Caco-2 (cell line): ENCODE measurements at places on chromosomes 3 and 15. TPM values are rescaled to one million over a fixed set of nuclear protein-coding genes. Genes with fewer than 3 reads are reported as not detected.
A peak's percentile ranks its signal among the peaks of the same experiment; 100 is the strongest.

DNA sequence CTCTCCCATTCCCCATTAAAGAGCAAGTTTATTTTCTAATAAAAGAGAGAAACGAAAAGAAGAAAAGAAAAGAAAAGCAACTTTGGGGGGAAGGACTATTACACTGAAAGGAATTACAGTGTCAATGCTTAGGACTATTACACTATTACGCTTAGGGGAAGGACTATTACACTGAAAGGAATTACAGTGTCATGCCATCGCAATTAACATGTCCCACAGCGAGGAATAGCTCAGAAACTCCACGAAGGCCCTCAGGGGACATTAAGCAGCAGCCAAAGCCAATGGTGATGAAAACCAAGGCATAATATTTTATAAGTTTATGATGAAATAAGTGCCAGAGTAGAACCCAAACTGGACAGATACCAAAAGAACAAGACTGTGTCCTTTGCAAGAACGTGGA lies 22.1 kb upstream of the DET1 start:
- H3K27ac ChIP-seq: no peak overlapping the region
- H3K36me3 ChIP-seq: no peaks in the 10 kb centered on the region
- H3K4me3 ChIP-seq: no peak overlapping the region
- no peaks in the 10 kb centered on the region for H3K27me3 ChIP-seq

- no peaks in the 10 kb centered on the region; the same call in 1 of the 2 replicates for H3K4me1 ChIP-seq
- H3K4me3 ChIP-seq: no peak overlapping the region
- H3K36me3 ChIP-seq: no peaks in the 10 kb centered on the region
- H3K27me3 ChIP-seq: no peaks in the 10 kb centered on the region
- H3K27ac ChIP-seq: no peak overlapping the region
Observed at GRCh38 chr3:37726525-37727290, 135.0 kb upstream of the CTDSPL start.

DNA sequence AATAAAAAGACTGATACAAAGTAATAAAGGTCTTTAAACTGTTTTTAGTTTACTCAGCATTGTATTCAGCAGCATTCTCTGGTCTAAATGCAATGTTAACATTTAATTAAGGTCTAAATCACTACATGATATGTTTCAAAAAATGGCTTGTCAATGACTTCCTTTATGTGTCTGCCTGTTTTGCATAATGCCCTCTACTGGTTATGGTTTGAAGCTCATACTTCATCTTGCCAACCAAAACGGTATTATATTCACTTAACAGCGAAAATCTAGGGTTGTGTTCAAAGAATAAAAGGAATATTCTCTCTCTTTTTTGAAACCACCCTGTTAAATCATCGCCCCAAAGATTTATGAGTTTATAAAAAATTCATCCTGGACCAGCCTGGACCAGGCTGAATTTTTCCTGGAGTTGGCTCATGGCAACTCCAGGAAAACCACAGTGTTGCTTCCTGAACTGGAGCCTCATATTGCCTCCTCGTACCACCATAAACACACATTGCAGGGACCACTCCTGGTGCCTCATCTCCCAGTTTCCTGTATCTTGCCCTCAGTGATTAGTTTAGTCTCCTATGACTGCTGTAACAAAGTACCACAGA lies 6.7 kb upstream of the NCEH1 start:
- H3K4me1 ChIP-seq: no peaks in the 10 kb centered on the region
- no peak overlapping the region for H3K4me3 ChIP-seq
- no peaks in the 10 kb centered on the region for H3K36me3 ChIP-seq
- DNase-seq: no peak

DNA sequence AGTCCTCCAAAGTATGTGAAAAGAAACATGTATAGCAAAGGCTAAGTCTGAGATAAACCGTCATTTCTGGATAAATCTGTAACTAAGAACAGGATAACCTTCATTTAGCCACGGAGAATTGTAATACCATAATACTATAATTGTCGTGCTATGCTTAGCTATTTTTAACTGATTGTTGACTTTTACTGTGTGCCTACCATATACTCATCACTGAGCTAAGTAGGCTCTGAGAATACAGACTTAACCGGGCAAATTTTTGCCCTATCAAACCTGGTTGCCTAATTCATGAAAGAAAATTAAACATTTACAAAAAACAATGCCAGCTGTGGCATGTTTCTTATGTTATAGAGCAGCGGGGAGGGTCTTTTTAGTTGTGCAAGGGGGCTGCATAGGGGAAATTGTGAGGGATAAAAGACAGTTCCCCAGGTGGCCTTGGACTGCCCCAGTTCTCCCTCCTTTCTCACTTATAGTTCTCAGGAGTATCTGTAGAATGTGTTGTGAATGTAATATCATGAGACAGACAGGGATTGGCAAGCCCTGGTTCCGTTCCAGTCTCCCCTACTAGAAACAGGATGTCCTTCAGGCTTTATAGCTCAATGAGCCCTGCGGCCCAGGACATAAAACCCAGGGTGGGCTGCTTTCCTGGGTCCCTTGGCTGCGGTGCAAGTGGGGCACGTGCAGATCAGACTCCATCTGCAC lies 318.5 kb downstream of the GBE1 start:
- no peaks in the 10 kb centered on the region for H3K4me1 ChIP-seq
- H3K27ac ChIP-seq: no peak overlapping the region
- no peak for DNase-seq
- H3K36me3 ChIP-seq: no peaks in the 10 kb centered on the region

DNA sequence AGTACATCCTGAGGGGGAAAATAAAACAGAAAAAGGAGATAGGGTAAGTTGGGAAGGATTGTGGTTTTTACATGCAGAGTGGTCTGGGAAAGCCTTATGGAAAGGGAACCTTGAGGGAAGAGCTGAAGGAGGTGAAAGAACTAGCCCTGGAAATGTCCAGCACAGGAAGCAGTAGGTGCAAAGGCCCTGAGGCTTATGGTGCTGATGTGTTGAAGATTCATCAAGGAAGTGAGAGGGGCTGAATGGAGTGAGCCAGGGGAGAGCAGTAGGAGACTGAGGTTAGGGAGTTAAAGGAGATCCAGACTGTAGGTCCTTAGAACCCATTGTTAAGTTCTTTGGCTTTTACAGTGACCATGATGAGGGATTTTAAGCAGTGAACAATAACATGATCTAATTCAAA lies 33.0 kb downstream of the ATP1B3 start:
- H3K4me1 ChIP-seq: no peaks in the 10 kb centered on the region
- H3K27ac ChIP-seq: peak overlapping the region; percentile 20
- H3K27me3 ChIP-seq: no peaks in the 10 kb centered on the region
- no peak for DNase-seq
- no peak overlapping the region for H3K4me3 ChIP-seq

- peak within 1 kb of the TSS; percentile 79 for H3K4me3 ChIP-seq
- peaks cover 19% of the 10 kb centered on the region for H3K4me1 ChIP-seq
- H3K27ac ChIP-seq: peak within 1 kb of the TSS; percentile 73
- DNase-seq: no peak
- no peaks in the 10 kb centered on the region; the same call in 1 of the 2 replicates for H3K36me3 ChIP-seq
- no peaks in the 10 kb centered on the region for H3K27me3 ChIP-seq
Observed at GRCh38 chr3:42653560-42654330, at the start of gene ZBTB47. ZBTB47 (plus strand) TSS chr3:42653697; CDS start chr3:42658356, 4,659 bp downstream.

DNA sequence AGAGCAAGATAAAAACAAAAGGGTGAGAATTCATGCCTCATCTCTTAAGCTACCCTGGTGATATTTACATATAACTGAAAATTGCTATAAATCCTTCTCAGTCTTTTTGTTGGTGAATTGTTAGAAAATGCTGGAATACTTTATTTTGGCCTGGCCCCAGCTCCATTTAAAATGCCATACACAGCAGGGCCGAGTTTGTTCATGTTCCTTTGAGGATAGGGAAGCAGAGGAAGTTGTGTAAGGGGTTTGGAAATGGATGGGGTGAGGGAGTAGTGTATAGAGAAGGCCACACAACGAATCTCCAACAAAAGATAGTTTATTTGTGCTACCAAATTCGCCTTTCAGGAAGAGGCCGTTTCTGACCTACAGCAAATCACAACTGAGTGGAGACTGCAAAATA lies 78.6 kb upstream of the ADAMTS9 start:
- no peaks in the 10 kb centered on the region for H3K4me1 ChIP-seq
- H3K27ac ChIP-seq: no peak overlapping the region
- DNase-seq: no peak
- H3K4me3 ChIP-seq: no peak overlapping the region
- no peaks in the 10 kb centered on the region for H3K27me3 ChIP-seq
- H3K36me3 ChIP-seq: no peaks in the 10 kb centered on the region

GRCh38 chr3:48301800-48302166 lies 31.7 kb downstream of the SPINK8 start:
- no peaks in the 10 kb centered on the region for H3K27me3 ChIP-seq
- H3K4me3 ChIP-seq: peak overlapping the region; percentile 83
- peaks cover 13% of the 10 kb centered on the region for H3K4me1 ChIP-seq
- peak overlapping the region; percentile 99 for H3K27ac ChIP-seq

DNA sequence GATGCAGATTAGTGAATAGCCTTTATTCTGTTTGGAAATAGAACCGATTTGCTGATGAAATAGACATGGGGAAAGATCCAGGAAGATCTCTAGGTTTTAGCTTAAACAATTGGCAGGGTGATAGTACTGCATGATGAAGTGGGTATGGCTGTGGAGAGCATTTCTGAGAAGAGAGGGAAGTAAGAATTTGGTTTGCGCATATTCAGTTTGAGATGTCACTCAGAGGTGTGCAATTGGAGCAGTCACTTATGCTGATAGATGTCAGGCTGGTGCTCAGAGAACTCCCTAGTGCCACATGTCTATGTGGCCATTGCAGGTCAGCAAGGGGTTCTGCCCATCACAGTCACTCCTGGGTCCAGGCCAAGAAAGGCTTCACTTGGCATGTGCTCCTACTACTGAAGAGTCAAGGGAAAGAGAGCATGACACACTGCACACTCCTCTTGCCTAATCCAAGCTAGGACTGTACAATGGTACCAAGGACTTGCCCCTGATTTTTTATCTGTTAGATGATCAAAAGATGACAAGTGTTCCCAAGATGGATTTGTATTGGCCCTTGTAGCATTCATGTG lies 57.2 kb upstream of the ST8SIA2 start:
- DNase-seq: no peak
- no peak overlapping the region for H3K4me3 ChIP-seq
- no peaks in the 10 kb centered on the region for H3K4me1 ChIP-seq

- no peaks in the 10 kb centered on the region for H3K4me1 ChIP-seq
- DNase-seq: no peak
- H3K4me3 ChIP-seq: no peak overlapping the region
- H3K36me3 ChIP-seq: no peaks in the 10 kb centered on the region
Observed at GRCh38 chr3:27661797-27662196, 60.3 kb downstream of the EOMES start.

- no peak overlapping the region for H3K27ac ChIP-seq
- H3K36me3 ChIP-seq: peaks cover 9% of the 10 kb centered on the region
- peaks cover 17% of the 10 kb centered on the region for H3K4me1 ChIP-seq
- no peak overlapping the region for H3K4me3 ChIP-seq
- no peaks in the 10 kb centered on the region for H3K27me3 ChIP-seq
Observed at GRCh38 chr3:9911863-9912262, 5.0 kb upstream of the IL17RC start.

GRCh38 chr15:78195735-78196201 lies 38.6 kb downstream of the ACSBG1 start:
- H3K4me3 ChIP-seq: no peak overlapping the region
- H3K36me3 ChIP-seq: no peaks in the 10 kb centered on the region
- peak; percentile 62 for DNase-seq
- no peaks in the 10 kb centered on the region for H3K4me1 ChIP-seq
- H3K27me3 ChIP-seq: no peaks in the 10 kb centered on the region
- H3K27ac ChIP-seq: no peak overlapping the region

- no peak overlapping the region for H3K4me3 ChIP-seq
- DNase-seq: peak; percentile 42
- H3K27me3 ChIP-seq: no peaks in the 10 kb centered on the region
- peak overlapping the region; percentile 86 for H3K27ac ChIP-seq
Observed at GRCh38 chr3:69288161-69288895, 97.6 kb downstream of the FRMD4B start.

DNA sequence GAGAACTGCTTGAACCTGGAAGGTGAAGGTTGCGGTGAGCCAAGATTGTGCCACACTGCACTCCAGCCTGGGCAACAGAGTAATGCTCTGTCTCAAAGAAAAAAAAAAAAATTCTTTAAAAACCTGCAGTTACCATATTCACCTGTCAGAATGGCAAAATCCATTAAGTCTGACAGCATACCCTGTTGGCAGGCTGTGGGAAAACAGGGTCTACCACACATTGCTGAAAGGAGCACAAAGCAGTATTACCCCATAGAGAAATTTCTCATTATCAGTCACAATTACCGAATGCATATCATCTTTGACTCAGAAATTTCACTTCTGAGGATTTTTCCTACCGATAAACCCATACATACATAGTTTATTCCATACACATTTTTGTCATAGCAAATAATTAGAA lies 264.1 kb upstream of the SLCO3A1 start:
- H3K27ac ChIP-seq: no peak overlapping the region
- no peaks in the 10 kb centered on the region for H3K36me3 ChIP-seq
- H3K27me3 ChIP-seq: no peaks in the 10 kb centered on the region
- H3K4me3 ChIP-seq: no peak overlapping the region
- H3K4me1 ChIP-seq: no peaks in the 10 kb centered on the region
- DNase-seq: no peak

GRCh38 chr3:55903680-55904079 lies 416.6 kb upstream of the WNT5A start:
- H3K4me1 ChIP-seq: no peaks in the 10 kb centered on the region
- H3K4me3 ChIP-seq: no peak overlapping the region
- H3K27me3 ChIP-seq: no peaks in the 10 kb centered on the region
- DNase-seq: no peak
- H3K27ac ChIP-seq: no peak overlapping the region

- H3K27ac ChIP-seq: no peak overlapping the region
- DNase-seq: peak; percentile 32
- H3K4me3 ChIP-seq: no peak overlapping the region
- H3K4me1 ChIP-seq: peaks cover 28% of the 10 kb centered on the region
- H3K27me3 ChIP-seq: no peaks in the 10 kb centered on the region
- no peaks in the 10 kb centered on the region for H3K36me3 ChIP-seq
Observed at GRCh38 chr15:78951841-78952238, 7.0 kb upstream of the CTSH start.

GRCh38 chr3:8629151-8630021 lies 15.2 kb downstream of the SSUH2 start:
- no peaks in the 10 kb centered on the region for H3K36me3 ChIP-seq
- no peaks in the 10 kb centered on the region for H3K27me3 ChIP-seq
- no peak overlapping the region for H3K27ac ChIP-seq
- H3K4me3 ChIP-seq: no peak overlapping the region

GRCh38 chr3:29591579-29591978 lies 310.7 kb downstream of the RBMS3 start:
- no peak for DNase-seq
- H3K27me3 ChIP-seq: no peaks in the 10 kb centered on the region
- no peak overlapping the region for H3K4me3 ChIP-seq
- no peaks in the 10 kb centered on the region for H3K36me3 ChIP-seq

- DNase-seq: no peak
- H3K4me3 ChIP-seq: no peak overlapping the region
- no peak overlapping the region for H3K27ac ChIP-seq
Observed at GRCh38 chr15:87345961-87346360, 910.6 kb downstream of the NTRK3 start.

GRCh38 chr15:77702211-77702957 lies 69.7 kb upstream of the LINGO1 start:
- H3K36me3 ChIP-seq: no peaks in the 10 kb centered on the region
- H3K4me3 ChIP-seq: no peak overlapping the region
- no peak overlapping the region for H3K27ac ChIP-seq
- DNase-seq: peak; percentile 51
- no peaks in the 10 kb centered on the region for H3K27me3 ChIP-seq
- H3K4me1 ChIP-seq: no peaks in the 10 kb centered on the region

GRCh38 chr3:103381296-103382079 lies 946.7 kb downstream of the ZPLD1 start:
- H3K36me3 ChIP-seq: no peaks in the 10 kb centered on the region
- H3K4me3 ChIP-seq: no peak overlapping the region

PIF1 gene
- total RNA-seq: 45.8 and 47.9 TPM in 2 replicates

CLDN18 gene
- not detected in 2 replicates for total RNA-seq

IMPG2 gene
- 0.07 TPM in 1 of 2 replicates, not detected in the other for total RNA-seq

PLA2G4E gene
- 1.4 and 1.8 TPM in 2 replicates for total RNA-seq

TGM5 gene
- not detected in 2 replicates for total RNA-seq

SLC12A1 gene
- not detected in 2 replicates for total RNA-seq

CKMT1A gene
- total RNA-seq: 1.5 and 3.0 TPM in 2 replicates

NR2E3 gene
- not detected in 2 replicates for total RNA-seq

HTR3E gene
- not detected in 2 replicates for total RNA-seq

TRIM71 gene
- 67.5 and 68.4 TPM in 2 replicates for total RNA-seq

LDHAL6B gene
- total RNA-seq: not detected in 2 replicates
